ENCODE measurements at places on chromosomes 2 and 18.

GRCh38 chr2:33022989-33023727 is 76.4 kb downstream of the LTBP1 start:
- no peak for DNase-seq

- no peak for DNase-seq
These were observed 398.6 kb downstream of the DCDC2C start for GRCh38 chr2:4101936-4102335.

GRCh38 chr2:66576561-66577320 is 141.8 kb downstream of the MEIS1 start:
- no peak for DNase-seq

DNA sequence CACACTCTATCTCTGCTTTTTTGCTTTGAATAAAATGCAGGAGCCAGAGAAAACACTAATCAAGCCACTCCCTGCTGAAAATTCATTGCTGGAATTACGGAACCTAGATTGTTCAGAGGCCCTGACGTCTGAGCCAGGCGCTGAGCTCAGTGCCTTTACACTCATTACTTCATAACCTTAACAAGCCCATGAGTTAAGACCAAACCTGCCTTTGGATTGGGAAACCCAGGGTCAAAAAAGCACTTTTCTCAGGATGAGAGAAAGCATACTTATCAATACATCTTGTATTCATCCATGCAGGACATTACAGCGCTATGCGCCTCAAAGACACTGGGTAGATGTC is 762 bp downstream of the INO80C start:
- DNase-seq: no peak

DNA sequence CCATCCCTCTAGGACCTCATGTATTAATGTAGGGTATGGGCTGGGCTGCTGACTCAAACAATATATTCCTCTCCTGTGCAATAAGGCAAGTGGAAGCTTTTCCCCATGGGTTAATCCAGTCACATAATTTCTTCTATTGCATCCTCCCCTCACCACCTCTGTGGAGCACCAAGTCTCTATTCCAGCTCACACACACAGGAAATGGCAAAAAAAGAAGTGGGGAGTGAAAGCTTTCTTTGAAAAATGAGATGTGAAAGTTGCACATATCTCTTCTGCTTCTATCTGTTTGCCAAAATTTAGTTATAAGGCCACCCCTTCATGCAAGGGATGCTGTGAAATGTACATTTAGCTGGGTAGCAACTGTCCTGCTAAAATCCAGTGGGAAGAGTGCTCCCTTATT is 121.3 kb downstream of the CDC42EP3 start:
- DNase-seq: no peak

GRCh38 chr2:182625814-182626213 is 90.2 kb upstream of the DNAJC10 start:
- DNase-seq: peak; percentile 95

DNA sequence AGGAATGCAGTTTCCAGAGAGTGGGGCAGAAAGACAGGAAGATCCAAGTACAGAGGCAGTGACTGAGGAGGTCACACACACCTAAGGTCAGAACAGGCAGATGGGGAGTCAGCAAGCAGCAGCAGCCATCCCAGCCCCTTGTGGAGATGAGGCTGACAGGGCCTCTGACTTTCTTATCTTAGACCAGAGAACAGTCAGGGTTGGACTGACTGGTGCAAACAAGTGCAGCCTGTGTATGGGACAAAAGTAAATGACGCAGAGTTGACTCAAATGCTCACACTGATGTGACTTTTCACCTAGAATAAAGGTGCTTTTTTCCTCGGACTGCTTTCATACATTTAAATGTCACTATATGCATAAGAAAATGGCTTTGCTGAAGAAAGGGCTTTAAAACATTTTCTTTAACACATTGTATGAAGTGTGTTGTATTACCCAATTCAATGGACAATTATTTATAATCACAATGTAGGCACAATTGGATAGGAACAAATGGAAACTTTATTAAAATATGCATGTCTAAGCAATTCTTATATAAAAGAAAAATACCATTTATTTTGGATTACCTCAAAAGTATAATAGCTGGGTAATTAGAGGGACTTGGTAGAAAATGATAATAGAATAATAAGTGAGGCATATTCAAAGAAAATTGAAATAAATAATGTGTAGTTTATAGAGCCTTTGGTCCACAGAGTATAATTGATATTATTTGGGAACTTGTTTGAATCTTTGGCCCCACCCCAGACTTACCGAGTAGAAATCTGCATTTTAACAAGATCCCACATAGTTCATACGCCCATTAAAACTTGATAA is 1321.5 kb upstream of the CELF4 start:
- no peak for DNase-seq

DNA sequence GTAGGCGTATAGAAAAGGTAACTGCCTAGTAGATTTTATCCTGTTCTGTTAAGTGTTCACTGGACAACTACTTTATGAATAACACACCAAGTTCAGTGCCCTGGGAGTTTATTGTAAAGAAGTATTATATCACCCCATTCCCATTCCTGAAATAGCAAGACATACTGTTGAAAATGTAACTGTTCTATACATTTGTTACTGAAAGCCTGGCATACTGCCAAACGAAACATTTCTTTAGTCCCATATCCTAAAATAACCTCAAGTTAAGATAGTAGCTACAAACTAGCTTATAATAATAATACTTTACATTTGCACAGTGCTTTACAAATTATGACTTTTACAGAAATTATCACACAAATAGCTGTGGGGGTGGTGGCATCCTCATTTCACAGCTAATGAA is 25.1 kb downstream of the SPDYA start:
- no peak for DNase-seq

- DNase-seq: no peak
These were observed 106.7 kb downstream of the FAM210A start for GRCh38 chr18:13619505-13620205.

DNA sequence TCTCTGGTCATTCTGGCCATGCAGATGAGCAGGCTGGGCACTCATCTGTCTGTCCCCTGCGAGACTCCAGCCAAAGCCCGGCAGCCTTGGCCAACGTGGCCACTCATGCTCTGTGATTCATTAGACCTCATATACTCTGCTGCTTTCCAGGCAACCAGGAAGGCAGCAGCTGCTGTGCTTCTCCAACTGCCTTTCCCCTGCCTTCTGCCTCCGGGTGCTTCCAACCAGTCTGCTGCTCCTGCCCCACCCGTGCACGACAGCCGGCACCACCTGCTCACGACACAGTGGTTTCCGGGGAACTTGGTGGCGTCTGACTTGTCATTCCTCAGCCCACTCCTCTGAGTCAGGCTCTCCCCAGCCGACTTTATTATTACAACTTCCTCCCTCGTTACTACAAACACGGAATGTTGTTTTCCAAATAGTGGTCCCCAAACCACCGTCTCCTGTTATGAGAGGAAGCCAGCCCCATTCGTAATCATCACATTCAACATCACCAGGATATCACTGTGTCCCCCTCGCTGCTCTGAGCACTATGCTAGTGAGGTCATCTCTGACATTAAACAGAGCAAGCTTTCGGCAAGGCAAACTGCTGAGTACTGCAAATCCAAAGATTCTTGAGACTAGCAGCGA is 392.4 kb downstream of the ALK start:
- no peak for DNase-seq

DNA sequence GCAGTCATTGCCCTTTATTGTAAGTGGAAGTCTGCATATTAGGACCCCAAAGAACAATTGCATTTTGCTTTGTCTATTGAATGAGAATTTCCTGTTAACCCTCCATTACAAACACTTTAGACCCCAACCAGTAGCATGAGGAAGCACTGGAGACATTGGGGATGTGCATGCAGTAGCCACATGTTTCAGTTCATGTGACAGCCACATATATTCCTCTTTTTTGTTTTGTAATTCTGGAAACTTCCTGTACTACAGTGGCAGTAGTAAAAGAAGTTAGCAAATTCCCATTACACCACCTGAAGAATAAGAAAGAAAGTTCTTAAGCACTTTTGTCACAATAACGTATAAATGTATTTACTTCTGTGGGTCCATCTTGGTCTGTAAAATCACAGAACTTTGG is 281.1 kb upstream of the SLC14A2 start:
- DNase-seq: no peak

DNA sequence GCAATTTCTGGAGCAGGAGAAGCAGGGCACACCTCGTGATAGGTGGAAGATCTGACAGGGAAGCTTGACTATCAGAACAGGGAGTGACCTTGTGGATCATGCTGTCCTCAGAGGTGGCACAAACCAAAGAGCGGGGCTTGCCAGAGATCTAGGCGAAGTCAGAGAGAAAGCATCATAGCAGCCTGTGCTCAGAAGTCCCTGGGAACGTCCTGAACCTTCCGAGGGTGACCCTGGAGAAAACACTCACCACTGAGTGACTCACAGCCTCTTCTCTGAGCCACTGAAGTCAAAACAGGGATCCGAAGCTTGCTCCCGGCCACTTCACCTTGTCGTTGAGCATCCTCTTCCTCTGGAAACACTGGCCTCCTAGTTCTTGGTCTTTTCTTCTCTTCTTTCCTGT is 56.7 kb downstream of the IL1R2 start:
- DNase-seq: no peak

GRCh38 chr18:10798727-10799550 is 273.1 kb downstream of the NAPG start:
- DNase-seq: no peak

- no peak for DNase-seq
These were observed 198.6 kb downstream of the CAMKMT start for GRCh38 chr2:44560352-44560751.

- no peak for DNase-seq
These were observed 107.1 kb downstream of the UNC80 start for GRCh38 chr2:209878701-209879100.

DNA sequence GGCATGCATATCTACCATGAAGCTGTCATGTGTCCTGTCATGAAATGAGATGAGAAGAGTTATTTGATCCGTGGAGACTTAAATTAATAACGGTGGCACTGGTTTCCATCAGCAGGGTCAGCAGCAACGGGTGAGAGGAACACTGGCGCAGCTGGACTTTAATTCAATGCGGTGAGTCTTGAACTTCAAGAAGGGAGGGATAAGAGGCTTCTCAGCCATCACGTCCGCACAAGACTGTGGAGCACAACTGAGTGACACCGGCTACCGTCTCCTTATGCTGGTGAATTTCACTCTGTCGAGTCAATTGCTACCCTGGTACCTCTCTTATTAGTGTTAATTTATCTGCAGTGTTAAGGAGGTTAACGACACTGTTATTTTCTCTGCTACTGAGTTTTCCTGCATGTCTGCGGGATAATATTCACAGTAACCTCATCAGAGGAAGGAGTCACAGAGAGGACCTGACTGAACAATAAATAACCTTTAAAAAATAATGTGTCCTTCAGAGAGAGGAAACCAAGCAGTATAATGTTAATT is 236.8 kb downstream of the EPHA4 start:
- DNase-seq: no peak

DNA sequence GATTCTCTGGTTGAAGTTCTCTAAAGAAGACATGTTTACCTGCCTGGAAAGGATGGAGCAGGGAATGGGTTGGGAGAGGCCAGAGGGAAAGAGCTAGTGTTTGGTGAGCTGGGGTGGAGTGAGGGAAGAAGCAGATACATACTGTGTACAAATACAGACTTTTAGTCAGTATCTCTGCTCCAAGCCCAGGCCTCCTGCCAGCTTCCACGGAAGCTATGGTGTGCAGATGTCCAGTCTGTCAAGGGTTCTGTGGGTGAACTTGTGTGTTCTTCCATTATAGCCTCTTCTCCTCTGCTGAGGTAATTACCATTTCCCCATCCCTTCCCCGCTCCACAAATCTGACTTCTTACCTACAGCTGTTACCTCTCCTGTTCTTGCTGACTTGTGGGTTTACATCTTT is 208.6 kb downstream of the HRH4 start:
- no peak for DNase-seq

- no peak for DNase-seq
These were observed 10.9 kb downstream of the SERPINB12 start for GRCh38 chr18:63553081-63553480.

DNA sequence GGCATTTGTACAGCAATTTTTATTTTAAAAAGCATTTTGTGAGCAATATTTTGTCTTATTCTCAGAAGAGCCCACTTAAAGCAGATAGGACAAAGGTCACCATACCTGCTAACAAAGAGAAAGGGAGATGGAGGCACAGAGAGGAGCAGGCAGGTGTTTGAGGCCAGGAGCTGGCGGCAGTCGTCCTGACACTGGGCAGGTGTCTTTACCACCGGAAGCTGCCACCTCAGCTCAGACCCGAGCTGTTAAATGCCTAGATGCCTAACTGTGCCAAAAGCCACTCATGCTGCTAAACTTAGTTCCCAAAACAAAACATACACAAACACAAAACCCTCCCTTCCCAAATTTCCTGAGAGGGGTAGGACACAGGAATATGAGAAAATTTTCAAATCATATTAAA is 120.9 kb downstream of the CNTNAP5 start:
- peak; percentile 45 for DNase-seq

DNA sequence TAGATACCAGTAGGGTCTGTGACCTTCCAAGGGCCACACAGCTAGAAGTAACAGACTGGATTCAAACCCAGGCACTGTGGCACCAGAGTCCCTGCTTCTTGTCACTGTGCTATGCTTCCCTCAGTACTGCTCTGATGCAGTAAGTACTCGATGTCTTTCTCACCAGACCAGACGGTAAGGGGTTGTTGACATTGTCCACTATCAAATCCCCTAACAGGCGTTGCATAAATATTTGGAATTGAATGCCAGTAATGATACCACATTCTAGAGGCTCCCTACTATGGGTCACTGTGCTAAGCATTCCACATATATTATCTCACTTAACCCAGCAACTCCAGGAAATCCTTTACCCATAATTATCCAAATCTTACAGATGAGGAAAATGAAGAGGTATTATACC is 223.1 kb downstream of the C1D start:
- DNase-seq: no peak

DNA sequence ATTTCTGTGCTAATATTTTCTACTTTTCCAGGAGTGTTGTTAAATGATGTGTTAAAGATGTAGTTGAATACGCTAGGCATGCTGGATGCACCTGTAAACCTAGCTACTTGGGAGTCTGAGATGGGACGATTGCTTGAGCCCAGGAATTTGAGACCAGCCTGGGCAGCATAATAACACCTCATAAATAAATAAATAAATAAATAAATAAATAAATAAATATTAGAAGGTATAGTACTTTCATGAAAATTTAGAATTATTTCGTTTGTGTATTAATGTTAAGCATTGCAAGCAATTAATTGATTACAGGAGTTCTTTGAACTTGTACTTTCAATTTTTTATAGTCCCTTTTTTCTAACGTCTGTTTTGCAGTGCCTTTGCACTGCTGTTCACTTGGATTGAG is 137.2 kb downstream of the ATP9B start:
- no peak for DNase-seq

DNA sequence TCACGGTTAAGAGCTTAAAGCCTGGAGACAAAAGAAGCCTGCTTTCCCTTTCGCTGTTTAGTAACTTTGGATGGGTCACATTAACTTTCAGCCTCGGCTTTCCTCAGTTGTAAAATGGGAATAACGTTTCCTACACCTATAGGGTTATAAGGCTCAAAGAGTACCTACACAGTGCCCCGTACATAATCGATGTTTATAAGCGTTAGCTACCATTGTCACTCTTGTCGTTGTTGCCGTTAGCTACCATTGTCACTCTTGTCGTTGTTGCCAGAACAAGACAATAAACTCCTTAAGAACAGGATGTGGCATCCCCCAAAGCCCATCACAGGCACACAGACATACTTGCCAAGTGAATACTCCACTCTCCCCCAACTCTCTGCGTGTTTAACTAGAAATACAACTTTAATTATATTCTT is 901 bp upstream of the MFSD6 start:
- no peak for DNase-seq

GRCh38 chr2:2974982-2975381 is 402.6 kb downstream of the EIPR1 start:
- no peak for DNase-seq

Data from NCI-H510A (cell line).